Stimulated activated CD8-positive, alpha-beta memory T cell treated with anti-CD3 and anti-CD28 coated beads, Interleukin-7, amount 100 ng/mL, for 24 hours (primary cell): ENCODE measurements at places on chromosomes 16 and 17.

DNA sequence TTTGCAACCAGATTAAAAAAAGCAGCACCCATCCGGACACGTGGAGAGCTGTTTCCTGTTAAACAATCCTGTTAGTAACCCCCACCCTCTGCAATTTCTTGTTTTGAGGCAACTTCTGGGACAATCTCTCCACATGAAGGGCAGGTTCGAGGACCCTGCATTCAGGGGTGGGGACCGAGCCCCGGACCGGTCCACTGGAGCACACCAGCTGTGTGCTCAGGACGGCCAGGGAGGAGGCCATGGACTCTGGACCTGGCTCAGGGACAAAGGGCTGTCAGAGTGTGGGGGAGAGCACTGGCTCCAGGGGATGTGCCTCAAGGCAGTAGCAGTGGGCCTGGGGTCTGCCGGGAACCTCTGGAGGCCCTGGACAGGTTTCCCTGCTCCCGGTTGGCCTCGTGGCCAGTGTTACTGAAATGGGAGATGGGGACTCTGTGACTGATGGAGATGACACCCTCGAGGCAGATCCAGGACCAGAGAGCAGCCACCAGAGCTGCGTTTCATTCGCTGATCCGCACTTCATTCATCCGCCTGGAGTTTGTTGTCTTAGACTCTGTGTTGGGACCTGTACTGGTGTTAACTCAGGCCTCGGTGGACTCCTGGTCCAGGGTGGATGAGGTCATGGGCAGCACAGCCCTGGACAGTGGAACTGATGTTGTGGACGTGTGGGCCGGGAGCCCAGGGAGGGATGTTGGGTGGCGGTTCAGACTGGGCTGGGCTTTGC is 2.9 kb upstream of the CPNE7 start:
- no peak for DNase-seq

DNA sequence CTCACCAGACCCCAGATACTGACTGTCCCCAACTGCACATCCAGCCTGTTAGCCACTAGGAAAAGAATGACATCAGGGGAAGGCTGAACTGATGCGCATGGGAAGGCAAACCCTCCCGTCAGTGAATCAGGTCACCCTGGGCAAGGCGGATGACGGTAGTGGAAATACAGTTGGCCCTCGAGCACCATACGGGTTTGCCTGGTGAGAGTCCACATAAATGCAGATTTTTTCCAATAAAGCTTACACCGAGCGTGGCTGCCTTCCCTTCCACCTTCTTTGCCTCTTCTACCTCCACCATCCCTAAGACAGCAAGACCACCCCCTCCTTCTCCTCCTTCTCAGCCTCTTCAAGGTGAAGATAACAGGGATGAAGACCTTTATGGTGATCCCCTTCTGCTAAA is 236.1 kb upstream of the TNRC6C start:
- no peak for DNase-seq

GRCh38 chr17:38960402-38960801 is 6.8 kb downstream of the FBXO47 start:
- no peak for DNase-seq

- no peak for DNase-seq
These were observed 144.9 kb downstream of the WWOX start for GRCh38 chr16:78244131-78244895.

- no peak for DNase-seq
These were observed at the start of gene CDH3 for GRCh38 chr16:68644715-68645493. CDH3 (plus strand) TSS chr16:68645310; CDS start chr16:68645380, 70 bp downstream.
